ENCODE measurements at places on chromosomes 6 and 20.

DNA sequence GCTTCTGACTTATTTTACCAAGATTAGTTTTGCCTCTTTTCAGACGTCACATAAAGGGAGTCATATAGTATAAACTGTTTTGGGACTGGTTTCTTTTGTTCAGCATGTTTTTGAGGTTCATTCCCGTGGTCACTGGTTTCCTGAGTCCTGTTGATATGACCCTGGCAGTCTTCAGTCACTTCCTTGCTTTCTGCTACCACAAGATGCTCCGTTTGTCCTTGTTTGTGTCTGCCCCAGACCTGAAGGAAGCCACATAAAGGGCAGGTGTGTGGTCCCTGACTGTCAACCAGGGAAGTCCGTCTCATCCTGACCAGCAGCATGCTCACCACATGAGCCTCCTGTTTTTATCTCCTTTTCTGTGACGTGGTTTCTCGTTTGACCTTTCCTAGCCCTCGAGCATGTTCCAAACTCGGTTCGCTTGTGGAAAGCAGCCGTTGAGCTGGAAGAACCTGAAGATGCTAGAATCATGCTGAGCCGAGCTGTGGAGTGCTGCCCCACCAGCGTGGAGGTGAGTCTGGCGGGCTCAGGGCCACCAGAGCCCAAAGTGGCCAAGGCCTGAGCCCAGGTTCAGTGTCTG is 26.1 kb upstream of the C20orf204 start:
- DNase-seq, result no peak

- no peak for DNase-seq
These were observed 4.3 kb downstream of the BMP6 start for GRCh38 chr6:7730001-7730783.

GRCh38 chr6:19083801-19084200 is 696.7 kb downstream of the RNF144B start:
- no peak for DNase-seq

DNA sequence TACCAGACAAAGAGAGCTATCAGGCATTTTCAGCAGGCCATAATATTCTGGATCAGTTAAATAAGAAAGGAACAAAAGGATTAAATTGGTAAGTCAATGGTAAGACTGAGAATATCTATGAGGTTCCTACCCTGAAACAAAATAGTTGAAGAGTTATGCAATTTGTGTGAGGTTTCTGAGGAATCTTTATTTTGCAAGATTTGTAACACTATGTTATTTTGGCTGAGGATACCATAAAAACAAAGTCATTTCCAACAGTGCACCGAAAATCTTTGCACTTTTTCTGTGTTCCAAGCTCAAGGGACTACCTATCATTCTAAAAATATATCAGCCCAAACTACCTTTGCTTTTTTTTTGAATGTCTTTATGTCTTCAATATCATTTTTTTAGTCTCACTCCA is 383.3 kb upstream of the CITED2 start:
- DNase-seq, result no peak

DNA sequence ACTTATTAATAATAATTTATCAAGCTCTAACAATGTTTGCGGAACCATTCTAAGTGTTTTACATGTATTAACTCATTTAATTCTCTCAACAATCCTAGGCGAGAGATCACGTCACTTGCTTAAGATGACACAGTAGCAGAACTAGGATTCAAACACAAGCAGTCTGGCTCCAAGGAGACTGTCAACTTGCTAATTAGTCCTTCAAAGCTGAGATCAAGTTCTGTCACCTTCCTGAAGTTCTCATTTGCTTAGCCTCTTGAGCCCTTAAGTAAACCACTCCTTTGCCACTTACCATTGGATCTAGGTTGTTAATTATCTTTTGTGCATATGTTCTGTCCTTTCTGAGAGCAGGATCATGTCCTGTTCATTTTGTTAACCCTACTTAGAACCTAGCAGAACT is 14.1 kb downstream of the FKBP5 start:
- DNase-seq, result no peak

DNA sequence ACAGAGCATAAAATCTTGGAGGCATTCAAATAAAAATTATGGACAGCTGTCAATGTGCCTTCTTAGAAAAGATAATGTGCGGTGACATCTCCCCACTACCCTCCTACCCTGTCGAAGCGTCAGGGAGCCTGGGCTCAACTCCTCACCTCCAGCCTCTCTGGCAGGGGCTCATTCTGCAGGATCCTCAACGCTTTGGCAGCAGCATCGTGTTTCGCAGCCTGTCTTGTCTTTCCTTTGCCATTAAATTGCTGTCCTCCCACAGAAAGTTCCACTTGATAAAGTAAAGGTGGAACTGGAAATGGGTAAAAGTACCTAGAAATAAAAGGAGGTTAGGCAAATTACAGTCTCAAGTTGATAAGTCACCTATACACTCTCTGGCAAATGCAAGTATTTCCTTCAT is 36.7 kb downstream of the STAU1 start:
- DNase-seq, result no peak

GRCh38 chr20:8757146-8757545 is 311.7 kb upstream of the PLCB4 start:
- DNase-seq, result no peak

DNA sequence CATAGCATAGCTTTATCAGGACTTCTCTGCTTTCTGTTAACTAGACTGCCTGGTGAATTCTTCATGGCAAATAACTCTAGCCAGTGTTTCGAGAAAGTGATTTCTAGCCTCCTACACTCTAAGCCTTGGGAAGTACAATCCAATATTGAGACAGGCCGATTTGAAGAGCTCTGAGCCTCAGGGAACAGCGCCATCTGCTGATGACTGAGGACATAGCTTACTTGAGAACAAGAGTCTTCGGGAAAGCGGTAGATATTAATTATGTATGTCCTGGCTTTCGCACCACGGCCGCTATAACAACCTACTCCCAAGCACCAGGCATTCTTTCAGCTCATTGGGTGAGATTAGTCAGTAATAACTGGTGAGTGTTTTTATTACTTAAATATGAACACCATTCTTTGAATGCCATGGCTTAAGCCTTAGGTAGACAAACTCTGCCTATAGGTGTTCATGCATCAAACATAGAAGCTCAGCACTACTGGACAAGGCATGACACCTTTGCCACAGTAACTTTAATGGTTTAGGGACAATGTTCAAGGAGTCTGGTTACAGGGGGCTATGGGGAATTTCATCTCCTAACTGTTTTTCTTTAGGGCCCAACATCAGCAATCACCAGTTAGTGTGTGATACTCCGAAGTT is 518.6 kb downstream of the BMP2 start:
- DNase-seq, result no peak

GRCh38 chr6:136920216-136920615 is 1.9 kb upstream of the SLC35D3 start:
- DNase-seq, result no peak

DNA sequence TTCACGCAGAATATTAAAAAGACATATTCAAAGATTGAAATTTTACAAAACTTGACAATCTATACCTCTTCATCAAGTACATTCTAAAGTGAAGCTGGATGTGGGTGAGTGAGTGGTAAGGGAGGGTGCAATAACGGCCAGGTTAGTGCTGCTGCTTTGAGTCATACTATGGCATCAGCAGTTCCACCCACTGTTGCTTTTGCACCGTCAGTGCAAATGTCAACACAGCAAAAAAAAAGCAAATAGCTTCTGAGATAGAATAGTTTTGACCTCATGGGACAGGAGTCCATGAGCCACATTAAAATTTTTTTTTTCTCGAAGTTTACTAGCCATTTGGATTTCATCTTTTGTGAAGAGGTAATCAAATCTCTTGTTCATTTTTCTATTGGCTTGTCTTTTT is 31.8 kb downstream of the PSMF1 start:
- DNase-seq, result peak; percentile 20

DNA sequence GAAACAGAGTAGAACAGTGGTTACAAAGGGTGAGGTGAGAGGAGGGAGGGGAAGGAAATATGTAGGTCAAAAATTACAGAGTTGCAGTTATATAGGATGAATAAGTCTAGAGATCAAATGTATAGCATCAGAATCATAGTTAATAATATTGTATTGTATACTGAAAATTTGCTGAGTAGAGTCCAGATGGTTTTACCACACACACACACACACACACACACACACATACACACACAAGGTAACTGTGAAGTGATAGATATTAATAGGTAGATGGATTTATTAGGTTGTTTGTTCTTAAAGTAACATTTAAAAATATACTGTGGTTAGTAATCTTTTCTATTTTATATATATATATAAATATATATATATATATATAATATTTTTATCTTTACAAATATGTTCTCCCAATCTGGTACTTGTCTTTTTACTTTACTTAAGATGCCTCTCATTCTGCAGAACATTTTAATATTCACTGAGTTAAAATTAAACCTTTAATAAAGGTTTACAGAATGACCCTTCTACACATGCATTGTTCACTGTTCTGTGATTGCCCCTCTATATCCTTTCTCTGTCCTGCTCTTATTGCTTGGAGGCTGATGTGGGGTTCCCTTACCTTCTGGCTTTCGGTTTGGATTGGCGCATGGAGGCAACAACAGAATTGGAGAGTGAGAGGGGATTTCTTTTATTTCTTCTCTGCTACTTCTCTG is 408 bp downstream of the PTCHD4 start:
- no peak for DNase-seq

- no peak for DNase-seq
These were observed 9.0 kb upstream of the NCOA6 start for GRCh38 chr20:34834459-34834893.

DNA sequence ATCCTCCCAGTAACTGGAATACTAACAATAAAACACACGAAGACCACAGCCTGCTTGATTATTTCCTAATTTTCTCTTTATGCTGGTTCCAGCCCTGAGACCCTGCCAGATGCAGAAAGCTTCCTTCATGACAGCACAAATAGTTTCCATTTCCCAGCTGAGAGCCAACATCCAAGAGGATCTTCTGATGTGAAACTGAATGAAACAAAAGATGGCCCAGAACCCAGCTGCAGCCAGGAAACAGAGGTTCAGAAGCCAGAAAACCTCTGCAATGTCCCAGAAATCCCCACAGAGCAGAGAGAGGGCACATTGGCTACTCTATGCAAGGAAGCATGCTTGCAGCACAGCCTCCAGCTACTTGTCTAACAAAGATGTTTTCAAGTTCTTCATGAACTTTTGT is 61.8 kb upstream of the PLEKHG1 start:
- no peak for DNase-seq

GRCh38 chr6:53244399-53244931 is 95.8 kb upstream of the GCM1 start:
- no peak for DNase-seq

- DNase-seq, result no peak
These were observed 12.0 kb upstream of the TRMT11 start for GRCh38 chr6:125974214-125974866.

- no peak for DNase-seq
These were observed 19.1 kb downstream of the IPCEF1 start for GRCh38 chr6:154337406-154338005.

DNA sequence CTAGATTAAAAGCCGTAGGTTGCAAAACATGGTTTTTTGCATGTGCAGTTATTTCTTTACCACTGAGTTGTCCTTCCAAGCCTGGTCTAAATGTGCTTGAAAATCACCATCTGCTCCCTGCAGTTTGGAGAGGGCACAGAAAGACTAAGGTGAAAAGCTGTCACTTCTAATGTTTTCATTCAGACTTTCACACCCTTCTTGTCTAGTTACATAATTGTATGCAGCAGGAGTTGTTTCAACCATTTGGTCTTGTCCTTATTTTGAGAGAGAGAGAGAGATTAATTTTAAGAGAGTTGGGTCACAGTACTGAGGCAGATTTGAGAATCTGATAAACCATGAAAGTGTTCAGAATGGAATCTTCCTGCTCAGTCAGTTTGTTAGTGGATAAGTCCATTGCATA is 82.5 kb downstream of the ARID1B start:
- no peak for DNase-seq

- no peak for DNase-seq
These were observed 77.1 kb upstream of the MAN1A1 start for GRCh38 chr6:119426619-119427018.

- DNase-seq, result no peak
These were observed 101.9 kb downstream of the QRSL1 start for GRCh38 chr6:106731144-106731842.

GRCh38 chr6:170279977-170280688 is 10.7 kb downstream of the DLL1 start:
- no peak for DNase-seq

DNA sequence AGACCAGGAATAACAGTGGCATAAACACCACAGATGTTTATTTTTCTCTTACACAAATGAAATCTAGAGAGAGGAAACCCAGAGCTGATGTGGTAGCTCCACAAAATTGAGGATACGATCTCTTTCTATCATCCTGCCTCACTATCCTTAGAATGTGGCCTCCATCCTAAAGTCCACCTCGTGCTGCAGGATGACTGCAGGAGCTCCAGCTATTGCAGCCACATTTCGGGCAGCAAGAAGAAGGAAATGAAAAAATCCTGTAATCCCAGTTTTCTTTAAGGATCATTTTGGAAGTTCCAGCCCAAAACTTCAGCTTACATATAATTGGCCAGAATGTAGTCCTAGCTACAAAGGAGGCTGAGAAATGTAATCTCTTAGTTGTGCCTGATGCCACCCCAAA is 41.2 kb upstream of the ARFGEF2 start:
- no peak for DNase-seq

GRCh38 chr6:162315291-162315690 is 412.3 kb downstream of the PRKN start:
- DNase-seq, result no peak

DNA sequence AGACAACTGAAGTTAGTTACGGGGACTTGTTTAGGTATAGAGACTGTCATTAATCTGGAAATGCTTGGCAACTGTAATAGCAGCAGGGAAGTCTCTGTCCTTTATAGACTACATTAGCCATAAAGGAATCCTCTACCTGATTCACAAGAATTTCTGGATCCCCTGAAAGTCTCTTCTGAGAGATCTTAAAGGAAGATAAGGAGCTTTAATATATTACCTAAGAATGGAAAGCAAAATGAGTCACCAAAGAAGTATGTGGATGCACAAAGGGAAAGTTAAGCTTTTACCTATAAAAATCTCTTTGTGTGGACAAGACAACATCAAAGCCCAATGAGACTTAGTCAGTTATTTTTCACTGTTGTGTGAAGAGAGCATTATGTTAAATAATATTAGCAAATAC is 92.2 kb upstream of the RSPO3 start:
- peak; percentile 27 for DNase-seq

DNA sequence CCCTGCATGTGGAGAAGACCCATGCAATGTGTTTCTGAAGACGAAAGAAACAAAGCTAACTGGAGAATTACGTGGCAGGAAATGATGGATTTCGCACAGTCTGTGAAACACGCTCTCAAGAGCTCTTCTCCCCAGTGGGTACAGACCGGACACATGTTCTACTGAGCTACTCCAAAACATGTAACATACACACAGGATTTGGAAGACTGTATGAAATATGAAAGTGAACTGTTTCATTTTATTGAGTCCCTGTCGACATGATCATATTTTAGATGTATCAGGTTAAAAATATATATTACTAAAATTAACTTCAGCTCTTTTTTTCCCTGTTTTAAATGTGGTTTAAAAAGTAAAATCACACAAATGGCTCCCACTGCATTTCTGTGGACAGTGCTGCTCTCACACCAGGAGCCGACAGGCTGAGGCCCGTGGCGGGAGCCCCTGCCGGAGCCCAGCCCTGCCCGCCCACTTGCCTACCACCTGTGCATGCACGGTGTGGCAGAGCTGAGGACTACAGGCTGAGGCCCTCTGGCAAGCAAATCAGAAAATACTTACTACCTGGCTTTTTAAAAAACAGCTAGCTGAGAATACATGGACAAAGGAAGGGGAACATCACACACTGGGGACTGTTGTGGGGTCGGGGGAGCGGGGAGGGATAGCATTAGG is 58.9 kb upstream of the NXT1 start:
- no peak for DNase-seq

Data from epithelial cell of prostate (primary cell).